Left lung (tissue), 14 donors: ENCODE measurements at places on chromosomes 5 and 9. TPM values are rescaled to one million over a fixed set of nuclear protein-coding genes. Genes with fewer than 3 reads are reported as not detected.

- DNase-seq: no peak
Measured at GRCh38 chr9:130117816-130118632, 54.2 kb upstream of the NCS1 start.

GRCh38 chr5:167122267-167122666 is 1169.2 kb upstream of the WWC1 start:
- no peak for DNase-seq

DNA sequence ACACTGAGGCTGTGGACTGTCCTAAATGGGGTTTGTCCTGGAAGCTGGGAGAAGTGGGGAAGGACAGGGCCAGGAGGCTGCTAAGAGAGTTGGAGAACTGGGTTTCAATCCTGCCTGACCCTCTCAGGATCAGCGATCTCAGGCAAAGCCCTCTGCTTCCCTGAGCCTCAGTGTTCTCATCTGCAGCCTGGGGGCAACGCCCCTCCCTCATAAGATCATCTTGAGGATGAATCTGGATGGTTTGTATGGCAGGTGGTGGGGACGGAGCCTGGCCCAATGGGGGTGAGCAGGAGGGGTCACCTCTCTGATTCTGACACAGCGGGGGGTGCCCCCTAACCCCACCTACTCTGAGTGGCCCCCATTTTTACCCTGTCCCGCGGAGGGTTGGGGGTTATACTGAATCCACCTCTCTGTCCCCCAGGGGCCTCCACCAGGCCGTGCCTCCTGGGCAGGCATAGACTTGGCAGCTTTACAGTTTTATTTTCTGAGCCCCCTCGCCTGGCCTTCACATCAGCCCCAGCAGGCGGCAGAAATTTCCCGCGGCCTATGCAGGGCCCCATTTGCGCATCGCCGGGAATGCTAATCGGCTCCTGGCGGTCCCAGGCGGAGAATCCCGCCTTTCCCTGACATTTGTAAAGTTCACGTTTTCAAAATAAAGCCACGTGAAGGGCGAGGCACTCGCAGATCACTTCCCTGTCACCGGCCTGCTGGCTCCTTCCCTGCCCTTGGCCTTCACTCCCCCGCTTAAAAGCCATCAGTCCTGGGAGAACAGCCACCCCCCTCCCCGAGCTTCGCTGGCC is 17.8 kb upstream of the LAMC3 start:
- no peak for DNase-seq

DNA sequence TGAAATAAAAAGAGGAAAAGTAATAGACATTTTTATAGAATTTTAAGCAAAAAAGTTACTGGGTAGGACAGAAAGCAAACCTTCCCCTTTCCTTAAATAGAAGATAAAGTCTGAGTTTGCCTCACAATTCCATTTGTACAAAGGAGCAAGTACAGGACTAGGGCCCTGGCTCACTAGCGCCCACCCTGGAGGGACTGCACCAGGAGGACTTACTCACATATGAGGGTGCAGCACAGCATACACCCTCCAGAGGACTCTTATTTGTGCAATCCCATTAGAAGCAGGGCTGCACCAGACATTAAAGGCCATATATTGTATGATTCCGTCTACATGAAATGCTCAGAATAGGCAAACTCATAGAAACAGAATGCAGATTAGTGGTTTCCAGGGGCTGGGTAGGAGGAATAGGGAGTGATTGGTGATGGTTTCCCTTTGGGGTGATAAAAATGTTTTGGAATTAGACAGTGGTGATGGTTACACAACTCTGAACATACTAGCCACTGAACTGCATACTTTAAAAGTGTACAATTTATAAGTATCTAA is 4.5 kb downstream of the REEP5 start:
- no peak for DNase-seq

DNA sequence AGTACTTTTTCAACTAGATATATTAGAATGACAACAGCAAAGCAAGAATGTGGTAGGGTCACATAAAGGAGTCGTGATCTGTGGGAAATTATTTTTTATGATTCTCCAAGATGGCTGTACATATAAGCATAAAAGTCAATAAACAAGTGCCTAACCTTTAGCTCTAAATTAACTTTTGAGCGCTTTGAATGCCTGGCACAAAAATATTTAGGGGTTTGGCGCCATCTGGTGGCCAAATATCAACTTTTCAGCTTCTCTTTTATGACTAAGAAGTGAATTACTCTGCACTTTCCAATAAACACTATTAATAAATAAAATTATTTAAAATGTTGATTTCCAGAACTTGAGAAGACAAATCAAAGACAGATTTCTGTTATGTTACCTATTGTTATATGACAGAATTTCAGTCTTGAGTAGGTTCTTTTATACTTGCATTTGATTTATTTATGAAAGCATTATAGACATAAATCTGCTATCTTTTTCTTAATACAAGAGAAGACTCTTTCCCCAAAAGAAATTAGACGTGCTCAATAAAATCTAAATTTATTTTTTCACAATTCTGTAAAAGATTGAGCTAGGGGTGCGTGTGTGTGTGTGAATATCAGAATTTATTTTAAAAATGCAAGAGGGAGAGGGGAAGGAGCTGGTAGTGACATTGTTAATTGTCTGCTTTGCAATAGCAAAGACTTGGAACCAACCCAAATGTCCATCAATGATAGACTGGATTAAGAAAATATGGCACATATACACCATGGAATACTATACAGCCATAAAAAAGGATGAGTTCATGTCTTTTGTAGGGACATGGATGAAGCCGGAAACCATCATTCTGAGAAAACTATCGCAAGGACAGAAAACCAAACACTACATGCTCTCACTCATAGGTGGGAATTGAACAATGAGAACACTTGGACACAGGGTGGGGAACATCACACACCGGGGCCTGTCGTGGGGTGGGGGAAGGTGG is 36.7 kb upstream of the ARRDC3 start:
- DNase-seq: peak; percentile 64

GRCh38 chr5:131751506-131751905 is 45.3 kb downstream of the FNIP1 start:
- no peak for DNase-seq

- no peak for DNase-seq
Measured at GRCh38 chr9:109411069-109411761, 86.9 kb downstream of the PTPN3 start.

DNA sequence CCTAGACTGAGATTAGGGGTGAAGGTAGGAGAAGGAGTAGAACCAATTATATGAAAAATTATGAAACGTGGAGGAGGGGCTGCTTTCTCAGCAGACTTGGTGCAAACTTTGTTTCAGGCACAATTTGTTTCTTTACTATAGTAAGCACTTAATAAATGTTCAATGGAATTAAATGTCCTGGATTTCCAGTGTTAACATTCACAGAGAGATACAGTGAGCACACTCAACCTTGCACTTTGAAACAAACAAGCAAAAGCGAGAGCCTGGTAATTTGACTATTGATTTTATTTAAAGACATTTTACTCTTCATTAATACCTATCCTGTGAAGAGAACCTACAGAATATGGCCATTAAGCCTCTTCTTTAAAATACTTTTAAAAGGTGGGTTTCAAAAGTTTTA is 933 bp downstream of the LECT2 start:
- DNase-seq: no peak

The NUTM2G gene
- polyA plus RNA-seq: 1.7 TPM

The GABRA1 gene
- 0.76 TPM for polyA plus RNA-seq

The FREM1 gene
- 94.0 TPM for polyA plus RNA-seq

The PTGDS gene
- polyA plus RNA-seq: 23.7 TPM

The CEP72 gene
- 10.9 TPM for polyA plus RNA-seq

The ACOT12 gene
- 0.38 TPM for polyA plus RNA-seq
